ENCODE measurements at places on chromosomes 5 and 9.

DNA sequence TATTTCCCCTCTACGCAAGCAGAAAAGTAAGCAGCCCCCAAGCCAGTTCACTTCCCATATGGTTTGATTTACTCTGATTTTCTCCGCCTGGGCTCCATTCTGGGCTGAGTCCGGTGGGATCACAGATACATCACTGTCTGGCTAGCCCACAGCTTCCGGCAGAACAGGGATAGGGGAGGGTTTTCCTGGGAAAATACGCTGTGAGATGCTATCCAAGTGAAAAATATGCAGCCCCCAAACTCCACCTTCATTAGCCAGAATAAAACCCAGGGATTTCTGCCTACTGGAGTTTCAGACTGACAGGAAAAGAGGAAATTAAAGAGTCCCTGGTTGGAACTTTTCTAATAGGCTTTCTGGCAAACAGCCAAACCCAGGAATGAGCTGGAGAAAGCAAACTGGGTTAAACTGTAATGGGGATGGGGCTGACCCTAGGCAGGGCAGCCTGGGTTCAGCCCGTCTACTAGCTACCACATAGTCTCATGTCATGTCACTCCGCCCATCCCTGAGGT lies 16.9 kb upstream of the NIPAL4 start:
- DNase-seq = no peak

GRCh38 chr5:179817890-179818745 lies 2.6 kb upstream of the SQSTM1 start:
- DNase-seq = no peak

- DNase-seq = no peak
Observed at GRCh38 chr5:63175850-63176249, 597.2 kb downstream of the LRRC70 start.

DNA sequence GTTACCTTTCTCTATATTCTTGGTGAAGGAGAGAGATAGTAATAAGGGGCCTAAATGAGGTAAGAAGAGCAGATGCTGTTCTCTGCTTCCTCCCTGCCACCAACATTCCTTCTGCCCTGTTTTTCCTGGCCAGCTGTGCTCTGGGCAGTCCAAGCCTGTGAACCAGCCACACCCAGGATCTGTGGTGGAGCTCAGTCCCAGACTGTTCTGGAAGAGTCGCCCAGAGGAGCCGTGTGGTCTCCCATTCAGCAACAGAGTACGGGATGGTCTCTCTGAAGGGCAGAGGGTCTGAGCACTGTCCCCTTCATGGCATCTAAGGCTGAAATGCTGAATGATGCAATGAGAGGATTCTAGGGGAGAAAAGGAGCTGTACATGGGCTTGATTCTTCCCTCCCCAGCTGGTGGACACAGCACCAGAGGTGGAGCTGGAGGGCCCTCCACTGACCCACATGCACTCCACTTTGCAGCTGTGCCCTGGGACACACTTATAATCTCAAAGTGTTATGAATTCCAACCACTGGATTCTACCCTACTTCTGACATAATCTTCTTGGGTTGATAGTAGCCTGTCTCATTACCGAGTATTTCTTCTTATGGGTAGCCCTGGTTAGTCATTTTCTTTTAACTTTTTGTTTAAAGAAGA lies 70.8 kb upstream of the RPS23 start:
- no peak for DNase-seq

DNA sequence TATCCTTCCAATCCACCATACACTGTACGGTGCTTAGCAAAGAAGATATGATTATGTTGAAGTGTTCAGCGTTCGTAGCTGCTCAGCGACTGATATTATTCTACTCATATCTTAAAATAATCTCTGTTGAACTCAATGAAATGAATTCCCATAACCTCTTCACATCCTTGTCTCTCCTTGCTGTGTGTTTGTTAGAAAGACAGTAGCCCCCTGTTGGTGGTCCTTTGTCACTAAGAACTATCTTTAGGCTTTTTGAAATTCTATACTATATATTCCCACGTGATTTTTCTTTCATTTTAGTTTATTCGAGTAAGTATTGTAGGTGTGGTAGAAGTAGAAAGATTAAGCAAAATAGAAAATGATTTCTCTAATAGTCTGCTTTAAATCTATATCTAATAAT lies 762.8 kb upstream of the WWC1 start:
- DNase-seq = no peak

GRCh38 chr9:86181379-86182315 lies 77.8 kb downstream of the C9orf153 start:
- no peak for DNase-seq

GRCh38 chr5:55306641-55307382 lies 682 bp downstream of the DHX29 start:
- DNase-seq = no peak

- DNase-seq = no peak
Observed at GRCh38 chr5:138975098-138975847, 100.1 kb upstream of the LRRTM2 start.
